A549 treated with DMSO at 1 μM for 4 hours (cell line): ENCODE measurements at places on chromosomes 16 and 17. TPM values are rescaled to one million over a fixed set of nuclear protein-coding genes. Genes with fewer than 3 reads are reported as not detected.

RANGRF gene
- 43.5 to 50.8 TPM (median 48.6 TPM) in 5 replicates for total RNA-seq

SARM1 gene
- 5.1 to 6.2 TPM (median 6.0 TPM) in 5 replicates for total RNA-seq

TAX1BP3 gene
- total RNA-seq = 304 to 331 TPM (median 314 TPM) in 5 replicates

CALB2 gene
- 5.8 to 10.9 TPM (median 7.4 TPM) in 5 replicates for total RNA-seq

FLCN gene
- 32.8 to 42.1 TPM (median 34.4 TPM) in 5 replicates for total RNA-seq

TEKT5 gene
- total RNA-seq = 0.09 to 0.19 TPM in 2 of 5 replicates, not detected in the others

SCARF1 gene
- total RNA-seq = 0.16 to 0.43 TPM (median 0.24 TPM) in 5 replicates

ABAT gene
- total RNA-seq = 0.32 to 0.75 TPM (median 0.52 TPM) in 5 replicates

BORCS6 gene
- total RNA-seq = 5.3 to 8.3 TPM (median 6.8 TPM) in 5 replicates

ITGAX gene
- 1.2 to 2.0 TPM (median 1.4 TPM) in 5 replicates for total RNA-seq

SP2 gene
- 17.4 to 21.7 TPM (median 18.0 TPM) in 5 replicates for total RNA-seq

POLR3K gene
- 37.0 to 43.7 TPM (median 39.4 TPM) in 5 replicates for total RNA-seq

SLC38A10 gene
- total RNA-seq = 53.1 to 82.4 TPM (median 73.3 TPM) in 5 replicates

TLCD3A gene
- total RNA-seq = 54.6 to 62.6 TPM (median 57.9 TPM) in 5 replicates

LLGL2 gene
- 21.4 to 28.2 TPM (median 25.4 TPM) in 5 replicates for total RNA-seq

TPSD1 gene
- not detected in 5 replicates for total RNA-seq

TVP23C gene
- 6.9 to 11.5 TPM (median 10.6 TPM) in 5 replicates for total RNA-seq

CCDC92B gene
- total RNA-seq = 0.09 to 0.25 TPM (median 0.17 TPM) in 5 replicates

TERB1 gene
- 0.03 to 0.17 TPM in 2 of 5 replicates, not detected in the others for total RNA-seq

TNFRSF13B gene
- total RNA-seq = not detected in 5 replicates

THAP11 gene
- total RNA-seq = 25.6 to 42.9 TPM (median 41.3 TPM) in 5 replicates

BRIP1 gene
- 3.9 to 5.8 TPM (median 5.3 TPM) in 5 replicates for total RNA-seq

CAMTA2 gene
- total RNA-seq = 22.0 to 37.9 TPM (median 31.6 TPM) in 5 replicates

TMC7 gene
- total RNA-seq = 7.5 to 11.0 TPM (median 9.6 TPM) in 5 replicates

LUC7L3 gene
- 74.2 to 94.9 TPM (median 85.2 TPM) in 5 replicates for total RNA-seq
